Stimulated activated CD4-positive, alpha-beta T cell treated with anti-CD3 and anti-CD28 coated beads, TNF-alpha, amount 100 ng/mL, for 4 hours (primary cell): ENCODE measurements at places on chromosomes 2 and 18.

DNA sequence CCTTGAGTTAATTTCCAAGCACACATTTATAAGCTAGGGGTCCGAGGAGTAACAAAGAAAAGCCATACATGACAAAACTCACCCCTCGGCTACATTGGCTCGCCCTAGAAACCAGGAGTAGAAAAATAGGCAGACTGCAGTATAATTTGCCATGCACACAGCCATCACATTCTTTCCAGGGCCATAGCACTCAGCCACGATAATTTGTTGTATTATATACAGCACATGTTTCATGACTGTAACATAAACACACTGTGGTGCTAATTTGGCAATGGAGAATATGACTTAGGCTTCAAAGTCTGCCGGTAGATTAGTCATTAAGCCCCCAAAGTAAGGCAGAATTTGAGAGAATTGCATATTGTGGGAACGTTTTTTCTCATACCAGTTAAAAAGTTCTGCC, 254.9 kb downstream of the ZNF521 start:
- DNase-seq, result no peak

GRCh38 chr2:14996351-14997014, 364.0 kb downstream of the LRATD1 start:
- no peak for DNase-seq

DNA sequence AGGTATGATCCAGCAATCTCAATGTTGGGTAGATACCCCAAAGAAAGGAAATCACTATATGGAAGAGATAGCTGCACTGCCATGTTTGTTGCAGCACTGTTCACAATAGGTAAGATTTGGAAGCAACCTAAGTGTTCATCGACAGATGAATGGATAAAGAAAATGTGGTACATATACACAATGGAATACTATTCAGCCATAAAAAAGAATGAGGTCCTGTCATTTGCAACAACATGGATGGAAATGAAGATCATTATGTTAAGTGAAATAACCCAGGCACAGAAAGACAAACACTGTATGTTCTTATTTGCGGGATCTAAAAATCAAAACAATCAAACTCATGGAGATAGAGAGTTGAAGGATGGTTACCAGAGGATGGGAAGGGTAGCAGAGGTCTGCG, 372.4 kb upstream of the SPRED2 start:
- DNase-seq, result no peak

GRCh38 chr18:59459369-59460071, 100.5 kb upstream of the LMAN1 start:
- no peak for DNase-seq

GRCh38 chr2:159160954-159161353, 125.5 kb downstream of the WDSUB1 start:
- no peak for DNase-seq

DNA sequence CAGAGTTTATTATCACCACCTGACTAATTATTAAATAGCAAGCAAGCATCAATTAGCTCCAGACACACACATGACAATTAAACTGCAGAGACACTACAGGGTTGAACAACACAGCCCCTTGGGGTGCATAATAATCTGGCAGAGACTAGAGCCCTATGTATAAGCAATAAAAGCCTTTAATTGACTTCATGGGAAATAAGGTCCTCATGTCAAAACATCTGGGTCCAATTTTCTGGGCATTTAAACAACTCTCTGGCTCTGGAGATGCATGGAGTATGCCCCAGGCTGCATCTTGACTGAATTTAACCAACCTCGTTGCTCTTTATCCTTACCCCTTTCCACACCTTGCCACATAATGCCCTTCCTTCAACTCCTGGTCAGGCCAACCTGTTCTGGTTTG, 270.7 kb upstream of the THUMPD2 start:
- DNase-seq, result no peak

GRCh38 chr2:119525614-119526013, 1.3 kb upstream of the SCTR start:
- no peak for DNase-seq
